ENCODE measurements at places on chromosomes 7 and 10.

GRCh38 chr10:129852829-129853561 is 111.1 kb downstream of the EBF3 start:
- DNase-seq = no peak

DNA sequence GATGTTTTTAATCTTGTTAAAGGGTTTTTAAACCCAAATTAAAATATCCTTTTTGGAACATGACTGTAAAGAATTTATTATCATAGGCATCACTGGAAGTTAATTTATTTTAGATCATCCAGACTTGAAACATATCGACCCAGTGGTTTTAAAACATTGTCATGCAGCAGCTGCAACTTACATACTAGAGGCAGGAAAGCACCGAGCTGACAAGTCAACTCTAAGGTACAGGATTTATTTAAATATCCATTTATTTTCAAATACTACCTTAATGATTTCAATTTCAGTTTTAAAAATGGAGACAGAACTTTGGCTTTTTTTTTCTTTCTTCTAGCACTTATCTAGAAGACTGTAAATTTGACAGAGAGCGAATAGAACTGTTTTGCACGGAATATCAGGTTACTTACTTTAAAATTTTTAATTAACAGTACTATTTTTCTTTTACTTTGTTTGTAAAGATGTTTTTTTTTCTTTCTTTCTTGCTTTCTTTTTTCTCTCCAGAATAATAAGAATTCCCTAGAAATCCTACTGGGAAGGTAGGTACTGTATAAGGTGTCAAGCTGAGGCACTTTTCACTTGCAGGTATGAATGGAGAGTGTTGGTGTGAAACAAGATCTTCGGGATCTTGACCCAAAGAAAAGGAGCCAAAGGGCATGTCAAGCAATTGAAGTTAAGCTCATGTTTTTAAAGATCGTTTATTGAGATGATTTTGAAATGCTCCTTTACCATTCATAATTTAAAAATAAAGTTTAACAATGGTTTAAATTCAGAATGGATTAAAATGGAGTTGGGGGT is 1.8 kb downstream of the COMMD3 start:
- no peak for DNase-seq

- DNase-seq = no peak
These were observed 402.8 kb downstream of the CDC14C start for GRCh38 chr7:49327155-49327554.

DNA sequence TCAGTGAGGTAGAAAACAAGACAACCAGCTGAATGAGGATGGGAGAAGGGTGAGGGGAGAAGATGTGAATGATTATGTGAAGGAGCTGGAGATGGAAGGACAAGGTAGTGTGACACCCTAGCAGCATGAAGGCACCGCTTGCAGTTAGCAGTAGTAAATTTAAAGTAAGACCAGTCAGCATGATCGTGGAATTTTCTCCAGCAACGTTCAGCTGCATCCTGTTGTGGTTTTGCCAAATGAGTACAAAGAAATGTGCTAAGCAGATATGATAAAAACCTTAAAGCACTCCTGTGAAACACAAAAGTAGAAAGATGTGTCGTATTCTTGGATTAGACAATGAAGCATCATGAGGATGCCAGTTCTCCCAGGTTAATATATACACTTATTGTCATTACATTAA is 34.1 kb upstream of the IFRD1 start:
- DNase-seq = no peak

GRCh38 chr7:22765609-22766008 is 38.6 kb downstream of the IL6 start:
- no peak for DNase-seq

- DNase-seq = no peak
These were observed 27.3 kb downstream of the RALA start for GRCh38 chr7:39650676-39651075.

- DNase-seq = no peak
These were observed 279.1 kb downstream of the PHF14 start for GRCh38 chr7:11252705-11253272.

GRCh38 chr7:5420881-5421713 is 2.5 kb downstream of the TNRC18 start:
- DNase-seq = no peak

DNA sequence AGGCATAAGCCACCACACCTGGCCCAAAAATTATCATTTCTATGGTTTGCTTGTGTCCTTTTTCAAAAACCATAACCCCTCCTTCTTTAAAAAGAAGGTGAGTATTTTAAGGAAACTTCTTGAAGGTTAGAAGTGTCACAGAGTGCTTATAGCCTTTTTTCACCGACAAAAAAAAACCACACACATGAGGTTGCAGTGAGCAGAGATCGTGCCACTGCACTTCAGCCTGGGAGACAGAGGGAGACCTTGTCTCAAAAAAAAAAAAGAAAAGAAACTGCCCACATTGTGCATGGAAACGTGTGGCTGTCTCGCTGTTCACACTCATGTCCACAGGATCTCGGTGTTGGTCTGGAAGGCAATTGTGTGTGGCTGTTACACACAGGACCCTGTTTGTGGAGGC is 157.4 kb upstream of the PFKP start:
- DNase-seq = no peak

DNA sequence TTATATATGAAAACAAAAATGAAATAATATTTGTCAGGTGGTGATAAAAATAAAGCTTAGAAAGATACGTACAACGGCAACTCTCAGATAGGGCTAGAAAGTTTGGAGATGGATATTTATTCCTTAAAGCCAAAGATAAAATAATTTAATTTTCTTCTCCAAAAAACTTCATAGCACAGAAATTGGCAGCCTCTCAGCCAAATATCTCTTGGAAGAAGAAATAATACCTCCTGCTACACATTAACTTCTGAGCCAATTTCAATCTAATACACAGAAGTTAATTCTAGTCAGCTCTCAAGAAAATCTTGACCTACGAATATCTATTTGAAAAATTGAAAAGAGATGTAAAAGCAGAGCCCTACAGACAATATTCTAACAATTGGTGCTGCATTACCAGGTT is 122.4 kb downstream of the TES start:
- DNase-seq = no peak

- no peak for DNase-seq
These were observed 704 bp upstream of the ANTXRL start for GRCh38 chr10:46285966-46286620.

- DNase-seq = peak; percentile 20
These were observed 9.4 kb downstream of the HACD1 start for GRCh38 chr10:17607603-17608332.

GRCh38 chr10:132847856-132848255 is 61.9 kb upstream of the NKX6-2 start:
- no peak for DNase-seq

GRCh38 chr7:48563334-48563733 is 361.0 kb upstream of the CDC14C start:
- no peak for DNase-seq

DNA sequence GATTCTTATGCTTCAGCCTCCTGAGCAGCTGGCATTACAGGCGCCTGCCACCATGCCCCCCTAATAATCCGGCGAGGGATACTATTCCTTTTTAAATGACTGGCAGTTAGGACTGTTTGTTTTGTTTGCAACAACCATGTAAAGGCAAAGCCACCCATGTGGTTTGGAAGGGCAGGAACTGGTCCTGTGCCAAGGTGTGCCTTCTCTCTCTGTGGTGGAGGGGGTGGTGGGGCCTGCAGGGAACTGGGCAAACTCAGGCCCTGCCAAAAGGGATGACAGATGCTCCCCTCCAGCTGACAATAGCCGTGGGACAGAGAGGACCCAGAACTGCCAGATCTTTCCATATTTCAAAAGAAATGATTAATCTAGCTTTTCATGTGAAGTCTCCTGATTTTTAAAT is 23.5 kb upstream of the WAPL start:
- peak; percentile 65 for DNase-seq

DNA sequence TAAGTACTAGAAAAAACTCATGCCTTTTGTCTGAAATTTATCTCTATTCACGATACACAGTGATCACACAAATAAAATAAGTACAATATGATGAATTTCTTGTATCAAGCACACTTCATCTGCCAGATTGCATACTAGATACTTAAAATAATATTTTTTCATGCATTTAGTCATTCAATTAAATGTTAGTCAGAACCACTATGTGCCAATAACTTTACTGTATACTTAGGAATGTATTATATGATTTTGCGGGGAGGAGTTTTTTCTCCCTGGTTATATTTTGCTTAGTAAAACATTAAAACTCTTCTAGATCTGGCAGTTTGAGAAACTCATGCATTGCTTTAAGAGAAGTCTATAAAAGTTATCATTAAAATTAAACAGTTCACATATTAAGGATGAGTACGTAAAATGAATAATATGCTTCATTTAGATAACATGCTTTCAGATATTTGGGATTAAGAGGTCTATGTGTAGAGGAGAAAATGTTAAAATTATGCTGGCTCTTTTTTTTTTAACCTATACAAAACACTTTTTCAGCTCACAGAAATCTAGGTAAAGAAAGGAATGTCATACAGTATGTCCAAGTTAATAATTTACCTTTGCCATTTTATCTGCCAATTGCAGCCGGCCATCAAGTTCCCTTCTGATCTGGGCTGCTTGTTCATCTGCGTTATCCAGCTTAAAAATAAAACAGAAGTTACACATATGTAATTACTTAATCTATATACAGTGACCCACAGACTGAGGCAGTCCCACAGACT is 70.1 kb downstream of the RNF133 start:
- no peak for DNase-seq

- DNase-seq = no peak
These were observed 20.5 kb downstream of the GRID1 start for GRCh38 chr10:86345859-86346798.

DNA sequence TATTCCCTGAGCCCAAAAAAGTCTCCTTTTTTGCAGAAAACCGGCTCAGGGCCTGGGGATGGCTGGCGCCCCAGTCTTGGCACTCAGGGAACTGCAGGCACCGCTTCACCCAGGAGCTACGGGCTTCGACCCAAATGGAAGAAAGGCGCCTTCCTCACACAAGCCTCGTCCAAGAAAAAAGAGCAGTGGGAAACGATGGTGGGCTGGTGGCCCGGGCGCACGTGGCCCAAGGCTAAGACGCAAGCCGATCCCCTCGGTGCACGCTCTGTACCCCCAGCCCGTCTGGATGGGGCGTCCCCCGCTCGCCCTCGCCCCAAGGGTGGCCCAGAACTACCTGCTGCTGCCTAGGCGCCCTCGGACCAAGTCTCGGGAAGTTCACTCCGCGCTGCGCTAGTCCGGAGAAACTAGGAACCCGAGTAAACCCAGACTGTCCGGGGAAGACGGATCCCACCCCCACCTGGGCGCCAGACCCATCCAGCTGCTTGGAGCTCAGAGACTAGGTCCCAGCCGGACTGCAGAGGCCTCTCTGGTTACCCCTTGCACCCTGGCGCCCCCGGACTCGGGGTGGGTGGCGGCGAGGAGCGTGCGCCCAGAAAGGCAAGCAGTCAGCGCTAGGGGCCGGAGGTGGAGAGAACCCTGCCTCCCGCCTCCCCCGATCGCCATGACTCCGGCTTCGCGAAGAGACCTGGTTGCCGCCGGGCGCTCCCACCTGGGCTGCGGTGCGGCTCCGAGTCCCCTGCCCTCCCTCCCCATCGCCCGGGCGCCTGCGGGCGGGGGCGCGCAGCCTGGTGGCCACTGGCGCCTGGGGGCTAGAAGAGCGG is 76.4 kb downstream of the CALN1 start:
- DNase-seq = no peak

DNA sequence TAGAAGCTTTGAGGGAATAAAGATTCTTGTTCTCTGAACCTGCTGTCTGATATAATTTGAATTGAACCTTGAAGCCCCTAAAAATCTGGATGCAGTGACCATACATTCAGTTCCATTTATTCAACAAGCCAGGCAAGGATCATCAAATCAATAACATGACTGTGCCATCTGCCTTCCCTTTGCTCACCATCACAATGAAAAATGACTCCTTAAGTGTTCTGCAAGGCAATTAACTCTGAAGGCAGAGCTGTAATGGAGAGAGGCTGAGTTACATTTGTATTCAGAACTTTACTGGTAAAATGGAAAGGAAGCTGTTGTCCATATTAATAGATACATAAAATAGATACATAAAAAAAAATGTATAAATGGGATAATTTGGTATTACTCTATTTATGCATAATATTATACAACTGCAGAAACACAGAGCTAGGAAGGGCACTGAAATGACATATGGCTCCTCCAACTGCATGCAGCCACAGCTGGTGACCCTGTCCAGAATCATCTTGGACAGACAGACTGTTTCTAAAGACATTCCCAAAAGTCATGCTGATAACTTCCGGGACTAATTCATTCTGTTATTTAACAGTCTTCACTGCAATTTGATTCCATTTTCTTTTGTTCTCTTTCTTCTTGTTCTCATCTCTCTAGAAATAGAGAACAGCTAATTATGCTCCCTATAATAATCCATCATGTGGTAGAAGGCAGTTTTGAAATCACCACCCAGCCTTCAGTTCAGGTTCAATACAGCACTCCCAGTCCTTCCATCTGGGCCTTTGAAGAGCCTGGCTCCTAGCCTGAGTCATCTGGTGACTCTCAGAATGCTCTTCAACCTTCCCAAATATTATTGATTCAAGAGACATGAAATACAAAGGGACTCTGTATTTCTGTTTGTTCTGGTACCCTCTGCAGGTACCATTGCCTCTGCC is 412.6 kb downstream of the GFRA1 start:
- DNase-seq = no peak

DNA sequence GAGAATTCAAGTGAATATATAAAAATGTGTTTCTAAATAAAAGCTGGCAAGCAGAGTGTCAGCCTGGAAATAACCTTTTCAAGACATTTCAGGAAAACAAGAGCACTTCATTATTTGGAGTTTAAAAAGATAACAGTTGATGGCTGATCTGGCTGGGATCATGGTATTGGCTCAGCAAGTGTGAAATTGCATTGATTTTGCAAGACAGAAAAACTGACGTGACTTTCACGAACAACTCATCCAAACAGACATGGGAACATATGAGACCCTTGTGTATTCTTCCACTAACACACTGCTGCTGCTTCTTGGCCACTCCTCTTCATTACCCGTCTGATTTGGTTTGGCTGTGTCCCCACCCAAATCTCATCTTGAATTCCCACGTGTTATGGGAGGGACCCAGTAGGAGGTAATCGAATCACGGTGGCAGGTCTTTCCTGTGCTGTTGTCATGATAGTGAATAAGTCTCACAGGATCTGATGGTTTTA is 108.5 kb downstream of the RAB18 start:
- no peak for DNase-seq

- no peak for DNase-seq
These were observed 20.9 kb downstream of the AKR1D1 start for GRCh38 chr7:138097064-138097741.

- DNase-seq = no peak
These were observed 58.7 kb downstream of the CREB3L2 start for GRCh38 chr7:137943132-137943551.

- no peak for DNase-seq
These were observed 27.8 kb downstream of the ADCY1 start for GRCh38 chr7:45601816-45602540.

GRCh38 chr7:68938151-68938550 is 660.1 kb upstream of the AUTS2 start:
- no peak for DNase-seq

- DNase-seq = no peak
These were observed 87.8 kb downstream of the LCOR start for GRCh38 chr10:96919785-96920430.

DNA sequence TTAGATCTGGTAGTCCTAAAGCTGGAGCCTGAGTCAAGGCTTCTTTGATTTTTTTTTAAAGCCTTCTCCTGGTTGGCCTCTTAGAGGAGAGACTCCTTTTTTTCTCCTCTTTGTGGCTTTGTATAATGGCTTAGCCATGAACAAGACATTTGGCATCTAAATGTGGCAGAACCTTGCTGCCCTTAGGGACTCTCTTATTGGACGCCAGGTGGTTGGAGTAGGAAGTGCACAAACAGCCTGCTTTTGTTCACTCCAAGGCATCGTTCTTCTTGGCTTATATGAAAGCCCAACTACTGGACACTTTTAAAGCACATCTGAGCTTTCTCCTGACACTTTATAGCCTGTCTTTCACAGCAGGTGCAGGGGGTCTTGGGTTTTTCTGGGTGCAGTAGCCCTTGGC is 25.0 kb downstream of the ZPBP start:
- DNase-seq = no peak
